ENCODE measurements at places on chromosomes 12 and 14.

GRCh38 chr12:91620992-91621391, 438.4 kb upstream of the DCN start:
- peak; percentile 3 for DNase-seq

DNA sequence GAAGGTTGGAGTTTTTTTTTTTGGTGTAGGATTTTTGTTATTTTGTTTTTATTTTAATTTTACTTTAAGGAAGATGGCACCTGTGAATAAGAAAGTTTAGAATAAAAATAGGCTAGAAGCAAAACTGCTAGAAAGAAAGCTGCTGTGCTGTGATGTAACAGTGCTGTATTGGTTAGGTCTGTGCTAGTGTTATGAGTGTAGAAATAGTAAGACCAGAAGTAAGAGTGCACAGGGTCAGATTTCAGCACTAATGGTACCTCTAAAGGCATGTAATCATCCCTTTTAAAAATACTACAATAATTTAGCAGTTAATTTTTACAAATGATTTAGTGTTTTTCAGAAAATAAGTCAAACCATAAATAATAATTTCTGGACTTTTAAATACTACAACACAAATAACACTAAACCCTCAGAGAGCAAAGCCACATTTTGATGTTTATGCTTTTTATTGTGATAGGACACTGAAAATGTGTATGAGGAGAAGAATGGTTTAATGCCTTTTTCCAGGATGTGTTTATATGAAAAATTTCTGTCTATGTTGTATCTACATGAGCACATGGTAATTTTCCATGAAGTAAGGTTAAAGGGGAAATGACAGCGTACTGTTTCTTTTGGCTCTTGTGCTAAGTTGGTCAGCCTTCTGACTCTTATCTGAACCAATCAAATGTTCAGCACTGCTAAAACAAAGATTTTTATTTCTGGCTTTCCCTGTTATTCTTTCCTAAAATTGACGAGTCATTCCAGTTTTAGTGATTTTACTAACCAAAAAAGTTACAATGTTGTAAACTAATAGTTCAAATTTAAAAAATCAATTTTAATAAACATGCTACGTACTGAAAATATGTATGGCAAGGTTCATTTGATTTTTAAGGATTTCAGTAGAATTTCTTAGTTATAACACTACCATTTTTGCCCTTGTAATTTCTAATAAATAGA, 96.1 kb downstream of the PPHLN1 start:
- DNase-seq: peak; percentile 80

- peak; percentile 75 for DNase-seq
These were observed 68.2 kb upstream of the E2F7 start for GRCh38 chr12:77133566-77133965.

GRCh38 chr12:128794661-128795529, 28.9 kb downstream of the SLC15A4 start:
- no peak for DNase-seq

- no peak for DNase-seq
These were observed 19.2 kb downstream of the INTS13 start for GRCh38 chr12:26918321-26919215.

DNA sequence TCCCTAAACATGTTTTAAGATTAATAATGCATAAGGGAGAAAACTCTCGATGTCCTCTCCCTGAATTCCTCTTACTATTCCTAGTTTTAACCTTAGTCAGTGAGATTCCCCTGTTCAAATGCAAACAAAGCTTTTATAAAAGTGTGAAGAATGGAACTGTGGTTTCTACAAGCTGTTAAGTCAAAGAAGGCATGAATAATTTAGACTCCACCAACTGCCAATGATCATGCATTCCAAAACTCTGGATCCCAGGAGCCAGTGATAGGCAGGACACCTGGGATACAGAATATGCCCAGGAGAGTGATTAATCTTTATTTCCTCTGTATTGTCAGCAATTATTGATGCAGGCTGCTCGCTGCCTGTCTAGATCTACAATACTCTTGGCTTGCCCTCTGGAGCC, 190.3 kb upstream of the ATF7IP start:
- no peak for DNase-seq

DNA sequence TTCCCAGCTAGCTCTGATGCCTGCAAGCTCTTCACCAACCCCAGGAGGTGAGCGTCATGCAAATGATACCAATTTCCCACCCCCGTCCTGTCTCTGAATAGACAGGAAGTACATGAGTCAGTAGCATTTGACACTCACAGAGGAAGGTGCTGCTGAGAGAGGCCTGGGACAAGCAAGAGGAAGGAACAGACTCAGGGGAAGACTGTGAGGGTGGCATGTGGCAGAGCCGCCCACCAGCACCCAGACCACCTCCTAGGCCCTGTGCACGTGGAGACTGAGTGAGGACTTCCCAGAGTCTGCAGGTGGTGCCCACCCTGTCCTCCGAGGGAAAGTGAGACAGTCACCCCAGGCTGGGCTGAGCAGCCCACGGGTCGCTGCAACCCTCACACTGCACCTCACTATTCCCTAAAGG, 199.5 kb upstream of the SFSWAP start:
- no peak for DNase-seq

GRCh38 chr12:124913474-124914391, 717 bp downstream of the UBC start:
- DNase-seq: peak; percentile 77

DNA sequence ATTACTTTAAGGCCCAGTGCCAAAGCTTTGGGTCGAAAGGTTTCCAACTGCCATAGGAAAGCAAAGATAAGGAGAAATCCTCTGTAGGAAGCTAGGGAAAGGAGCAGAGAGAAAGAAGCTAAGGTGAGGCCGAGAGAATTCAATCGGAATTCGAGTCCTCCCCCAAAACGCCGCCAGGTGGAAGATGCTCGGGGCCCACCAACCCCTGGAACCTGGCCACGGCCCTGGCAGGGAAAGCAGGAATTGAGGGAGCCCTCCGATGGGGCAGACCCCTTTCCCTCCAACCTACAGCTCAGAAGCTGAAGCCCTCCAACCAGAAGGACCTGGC, 498 bp downstream of the GMFB start:
- no peak for DNase-seq

GRCh38 chr12:108613548-108613947, 15.7 kb upstream of the TMEM119 start:
- DNase-seq: no peak

DNA sequence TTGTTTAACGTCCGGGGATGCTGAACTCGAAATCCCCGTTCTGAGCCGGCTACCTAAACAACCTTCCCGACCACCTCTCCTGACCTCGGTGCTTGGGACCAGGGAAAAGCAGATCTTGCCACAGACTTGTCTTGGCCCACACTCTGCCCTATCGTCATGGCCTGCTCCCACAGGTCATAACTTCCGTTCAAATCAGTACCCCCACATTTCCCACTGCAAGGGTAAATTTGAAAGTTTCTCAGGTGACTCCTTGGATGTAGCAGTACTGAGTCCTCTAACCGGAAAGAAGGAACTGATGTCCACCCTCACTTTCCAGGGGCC, 612 bp upstream of the RBM23 start:
- no peak for DNase-seq

DNA sequence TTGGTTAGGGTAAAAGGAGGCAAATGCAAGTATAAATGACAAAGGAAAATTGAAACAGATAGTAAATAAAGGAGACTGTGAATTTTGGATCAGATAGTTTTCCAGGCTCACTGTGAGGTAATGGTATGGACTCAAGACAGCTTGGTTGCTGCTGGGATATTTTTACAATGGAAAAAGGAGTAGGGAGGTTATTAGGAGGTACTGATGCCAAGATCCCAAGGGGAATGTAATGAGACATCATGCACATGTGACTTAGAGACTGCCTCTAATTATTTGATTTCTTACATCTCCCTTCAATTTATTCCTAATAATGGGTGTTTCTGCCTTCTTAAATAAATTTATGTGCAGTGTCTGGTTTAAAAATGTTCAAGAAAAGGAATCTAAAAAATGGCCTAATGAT, 56.9 kb downstream of the TAOK3 start:
- no peak for DNase-seq

- no peak for DNase-seq
These were observed 34.6 kb downstream of the CCDC60 start for GRCh38 chr12:119369161-119369560.

DNA sequence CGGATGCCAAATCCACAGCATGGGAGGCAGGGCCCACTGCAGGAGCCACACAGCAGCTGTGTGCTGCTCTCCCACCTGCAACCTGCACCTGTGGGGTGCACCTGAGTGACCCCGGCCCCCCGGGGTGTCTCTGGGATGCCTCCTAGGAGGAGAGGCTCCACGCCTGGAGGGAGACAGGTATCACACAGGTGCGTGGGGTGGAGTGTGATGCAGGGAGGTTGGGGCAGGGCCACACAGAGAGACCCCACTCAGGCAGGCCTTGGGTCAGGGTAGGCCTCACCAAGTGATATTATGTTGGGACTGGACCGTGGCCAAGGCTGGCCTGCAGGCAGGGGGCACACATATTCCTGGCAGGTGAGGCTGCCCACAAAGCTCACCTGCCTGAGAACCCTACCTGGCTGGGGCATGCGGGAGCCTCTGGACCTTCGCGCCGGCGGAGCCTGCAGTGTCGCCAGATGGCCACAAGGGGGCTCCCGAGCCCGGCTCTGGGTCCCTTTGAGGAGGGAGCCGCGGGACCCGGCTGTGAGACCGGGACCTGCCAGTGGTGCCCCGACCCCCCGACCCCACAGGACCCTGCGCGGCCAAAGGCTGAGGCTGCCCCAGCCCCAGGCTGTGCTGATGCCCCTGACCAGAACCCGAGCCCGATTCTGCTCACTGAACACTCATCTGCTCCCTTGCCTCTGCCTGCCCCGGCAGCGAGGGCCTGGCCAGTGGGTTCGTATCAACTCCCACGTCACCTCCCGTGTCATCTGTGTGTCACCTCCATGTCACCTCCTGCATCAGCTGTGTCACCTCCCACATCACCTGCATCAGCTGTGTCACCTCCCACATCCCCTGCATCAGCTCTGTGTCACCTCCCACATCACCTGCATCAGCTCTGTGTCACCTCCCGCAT, 11.4 kb downstream of the TMEM121 start:
- no peak for DNase-seq

DNA sequence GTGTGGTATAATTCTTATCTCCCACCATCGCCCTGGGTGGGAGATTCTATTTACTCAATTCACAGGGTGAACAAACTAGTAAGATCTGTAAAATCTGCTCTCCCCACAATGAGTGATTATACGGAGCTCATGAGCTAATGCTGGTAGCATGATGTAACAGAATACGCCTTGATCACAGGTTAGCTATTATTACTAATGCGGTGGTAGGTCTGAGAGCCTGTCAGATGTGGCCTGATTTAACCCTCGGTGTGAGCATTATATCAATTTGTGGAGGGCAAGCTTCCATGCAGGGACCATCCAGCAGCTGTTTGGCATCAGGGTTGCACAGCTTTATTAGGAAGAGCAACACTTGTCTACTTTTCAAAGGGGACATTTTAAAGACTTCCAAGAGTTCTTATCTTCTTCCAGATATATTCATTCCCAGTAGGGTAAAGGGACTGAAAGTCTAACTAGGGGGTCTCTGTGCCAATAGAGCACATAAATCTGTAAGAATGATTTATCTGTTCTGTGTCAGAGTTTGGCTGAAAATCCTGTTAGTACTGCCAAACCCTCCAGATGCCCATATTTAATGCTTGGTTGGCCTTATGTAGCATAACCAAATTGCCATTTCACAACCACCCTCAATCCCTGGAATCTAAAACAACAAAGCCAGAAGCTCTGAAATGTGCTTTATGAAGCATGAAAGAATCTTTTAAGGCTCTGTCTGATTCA, 18.7 kb downstream of the TSHR start:
- DNase-seq: peak; percentile 66

GRCh38 chr12:94336211-94336925, 123.3 kb downstream of the CEP83 start:
- no peak for DNase-seq

DNA sequence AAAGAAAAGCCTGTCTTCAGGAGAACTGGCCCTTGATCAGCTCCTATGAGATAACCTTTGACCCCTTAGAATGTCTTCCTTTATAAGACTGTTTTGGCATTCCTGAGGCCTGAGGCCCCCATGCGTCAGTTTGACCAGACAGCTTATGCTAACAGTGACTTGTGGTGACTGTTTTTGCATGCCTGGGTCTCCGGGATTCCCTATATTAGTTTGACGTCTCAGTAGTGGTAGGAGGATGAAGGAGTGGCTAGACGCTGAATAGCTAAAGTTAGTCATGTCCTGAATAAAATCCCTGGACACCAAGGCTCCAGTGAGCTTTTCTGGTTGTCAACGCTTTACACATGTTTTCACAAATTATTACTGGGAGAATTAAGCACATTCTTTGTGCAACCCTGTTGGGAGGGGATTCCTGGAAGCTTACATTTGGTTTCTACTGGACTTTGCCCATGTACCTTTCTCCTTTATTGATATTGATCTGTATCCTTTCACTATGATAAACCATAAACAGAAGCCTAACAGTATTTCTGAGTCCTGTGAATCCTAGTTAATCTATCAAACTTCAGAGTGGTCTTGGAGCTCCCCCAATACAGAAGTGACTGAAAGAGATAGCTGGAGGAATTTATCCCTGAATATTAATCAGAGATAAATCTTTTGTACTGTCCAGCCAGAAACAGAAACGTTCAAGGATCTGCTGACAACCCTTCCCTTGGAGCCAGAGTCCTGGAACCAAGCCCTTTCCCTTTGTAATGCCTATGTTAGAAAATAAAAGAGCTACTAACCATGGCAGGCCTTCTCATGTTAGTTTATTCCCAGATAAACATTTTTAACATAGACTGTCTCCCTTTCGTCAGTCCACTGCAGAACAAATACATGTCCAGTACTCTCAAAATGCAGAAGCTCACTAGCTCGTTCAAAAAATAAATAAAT, 479.2 kb downstream of the RPS29 start:
- no peak for DNase-seq

DNA sequence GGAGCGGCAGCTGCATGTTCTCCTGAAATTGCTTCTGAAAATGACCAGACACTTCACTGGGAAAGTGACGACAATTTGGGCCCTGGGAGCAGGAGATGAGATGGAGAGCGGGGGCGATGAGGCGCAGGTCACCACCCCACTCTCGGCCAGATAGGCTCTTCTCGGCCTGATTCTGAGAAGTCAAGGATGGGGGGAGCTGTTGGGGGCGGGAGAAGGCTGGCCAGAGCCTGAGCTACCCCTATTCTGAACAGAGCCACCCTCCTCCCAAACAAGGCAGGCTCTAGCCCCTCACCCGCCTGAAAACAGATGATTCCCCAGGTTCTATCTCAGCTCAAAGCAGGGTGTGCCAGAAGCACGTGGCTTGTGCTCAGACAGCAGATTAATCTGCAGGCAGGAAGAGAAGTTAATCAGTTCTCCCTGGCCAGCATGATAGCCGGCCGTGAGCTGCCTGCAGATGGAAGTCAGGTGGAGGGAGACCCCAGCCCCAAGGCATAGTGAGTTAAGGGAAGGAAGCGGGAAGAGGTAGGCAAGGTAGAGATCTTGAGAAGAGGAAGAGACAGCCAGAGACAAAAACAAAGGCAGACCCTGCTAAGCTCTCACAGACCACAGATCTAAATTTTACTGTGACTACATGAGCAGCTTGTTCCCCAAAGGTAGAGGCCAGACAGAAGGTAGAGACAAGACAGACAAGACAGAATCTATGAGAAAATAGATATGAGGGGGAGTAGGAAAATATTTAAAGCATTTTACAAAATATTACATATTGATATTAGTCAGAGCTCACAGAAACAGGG, 10.9 kb upstream of the TAC3 start:
- no peak for DNase-seq

Measured in astrocyte of the spinal cord (primary cell).